Cortex of kidney (tissue), 1 donor: ENCODE measurements at places on chromosomes 2 and 18.

DNA sequence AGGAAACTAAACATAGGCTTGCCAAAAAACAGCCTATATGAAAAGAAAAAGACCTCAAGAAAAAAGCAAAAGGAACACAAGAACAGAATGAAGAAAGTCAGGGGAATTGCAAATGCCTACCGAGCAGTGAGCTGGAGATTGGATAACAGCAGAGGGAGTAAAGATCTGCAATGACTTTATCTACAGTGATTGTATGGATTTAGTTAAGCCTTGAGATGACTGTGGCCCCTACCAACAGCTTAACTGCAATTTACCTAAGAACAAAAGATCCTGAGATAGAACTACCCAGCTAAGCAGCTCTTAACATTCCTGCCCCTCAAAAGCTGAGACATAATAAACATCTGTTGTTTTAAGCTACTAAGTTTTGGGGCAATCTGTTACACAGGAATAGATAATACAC lies 20.5 kb downstream of the LNPK start:
- DNase-seq = no peak

DNA sequence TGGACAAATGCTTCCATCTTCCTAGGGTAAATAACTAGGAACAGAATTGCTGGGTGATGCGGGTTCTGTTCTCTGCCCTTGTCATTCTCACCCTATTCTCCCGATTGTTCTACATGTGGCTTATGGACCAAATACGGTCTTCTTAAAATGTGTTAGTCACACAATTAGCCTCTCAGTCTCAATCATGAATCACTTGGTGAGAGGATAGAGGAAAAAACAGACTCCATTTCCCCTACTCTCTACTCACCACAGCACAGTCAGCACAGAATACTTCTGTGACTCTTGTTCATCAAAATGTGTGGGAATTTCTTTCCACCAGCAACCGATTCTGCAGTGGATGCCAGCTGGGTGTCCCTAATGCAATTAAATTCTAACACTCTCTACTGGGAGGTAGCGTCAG lies 125.2 kb downstream of the SH3BP4 start:
- no peak for DNase-seq

GRCh38 chr2:42914314-42914713 lies 121.9 kb upstream of the HAAO start:
- no peak for DNase-seq

DNA sequence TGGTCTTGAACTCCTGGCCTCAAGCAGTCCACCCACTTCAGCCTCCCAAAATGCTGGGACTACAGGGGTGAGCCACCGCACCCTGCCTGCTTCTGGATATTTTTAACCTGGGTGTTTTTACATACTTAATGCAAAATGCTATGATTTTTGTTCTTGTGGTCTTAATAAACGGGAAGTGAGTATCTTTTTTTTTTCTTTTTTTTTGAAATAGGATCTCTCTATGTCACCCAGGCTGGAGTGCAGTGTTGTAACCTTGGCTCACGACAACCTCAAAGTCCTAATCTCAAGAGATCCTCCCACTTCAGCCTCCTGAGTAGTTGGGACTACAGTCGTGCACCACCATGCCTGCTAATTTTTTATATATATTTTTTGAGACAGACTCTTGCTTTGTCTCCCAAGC lies 19.2 kb upstream of the ASXL2 start:
- no peak for DNase-seq

GRCh38 chr18:51157215-51157614 lies 40.3 kb downstream of the MEX3C start:
- no peak for DNase-seq

GRCh38 chr2:209565896-209566582 lies 142.2 kb downstream of the MAP2 start:
- no peak for DNase-seq

DNA sequence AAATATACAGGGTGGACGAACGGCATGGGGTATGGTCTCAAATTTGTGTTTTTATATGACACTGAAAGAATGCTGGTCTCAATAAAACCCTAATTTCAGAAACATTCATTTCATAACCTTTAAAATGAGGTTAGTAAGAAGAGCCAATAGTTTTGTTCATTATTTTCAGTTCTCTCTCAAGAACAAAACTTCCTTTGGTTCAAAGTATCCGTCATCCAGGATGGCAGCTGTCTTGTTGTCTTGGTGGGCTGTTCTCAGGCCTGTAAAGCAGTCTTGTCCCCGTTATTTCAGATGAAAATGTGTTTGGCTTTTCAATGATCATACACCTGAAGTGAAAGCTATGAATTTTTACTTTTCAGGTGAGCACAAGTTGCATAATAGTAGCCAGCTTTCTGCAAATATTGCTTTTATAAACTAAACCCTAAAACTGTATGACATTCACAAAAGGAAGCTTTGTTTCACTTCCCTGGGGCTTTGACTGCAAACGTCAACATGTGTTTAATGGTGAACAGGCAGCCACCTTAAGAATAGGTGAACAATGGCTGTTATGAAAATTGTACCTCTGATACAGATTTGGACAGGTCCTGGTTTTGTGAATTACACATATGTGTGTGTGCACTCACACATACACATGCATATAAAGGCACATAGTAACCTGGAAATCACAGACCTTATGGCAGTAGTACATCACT lies 2.6 kb downstream of the IL18RAP start:
- no peak for DNase-seq

DNA sequence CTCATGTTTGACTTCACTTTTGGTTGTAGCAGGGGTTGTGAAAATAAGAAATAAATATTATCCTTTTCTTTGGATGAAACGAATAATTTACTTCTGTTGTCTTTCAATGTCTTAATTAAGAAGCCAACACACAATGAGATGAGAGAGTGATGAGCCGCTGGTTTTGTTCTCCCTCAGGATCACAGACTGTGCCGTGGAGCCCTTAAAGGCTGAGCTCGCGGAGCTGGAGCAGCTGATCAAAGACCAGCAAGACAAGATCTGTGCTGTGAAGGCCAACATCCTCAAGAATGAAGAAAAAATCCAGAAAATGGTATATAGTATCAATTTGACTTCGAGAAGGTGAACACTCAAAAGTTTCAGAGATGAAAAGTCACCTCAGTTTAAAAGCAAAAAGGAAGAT lies 28.1 kb upstream of the ASB1 start:
- DNase-seq = no peak

DNA sequence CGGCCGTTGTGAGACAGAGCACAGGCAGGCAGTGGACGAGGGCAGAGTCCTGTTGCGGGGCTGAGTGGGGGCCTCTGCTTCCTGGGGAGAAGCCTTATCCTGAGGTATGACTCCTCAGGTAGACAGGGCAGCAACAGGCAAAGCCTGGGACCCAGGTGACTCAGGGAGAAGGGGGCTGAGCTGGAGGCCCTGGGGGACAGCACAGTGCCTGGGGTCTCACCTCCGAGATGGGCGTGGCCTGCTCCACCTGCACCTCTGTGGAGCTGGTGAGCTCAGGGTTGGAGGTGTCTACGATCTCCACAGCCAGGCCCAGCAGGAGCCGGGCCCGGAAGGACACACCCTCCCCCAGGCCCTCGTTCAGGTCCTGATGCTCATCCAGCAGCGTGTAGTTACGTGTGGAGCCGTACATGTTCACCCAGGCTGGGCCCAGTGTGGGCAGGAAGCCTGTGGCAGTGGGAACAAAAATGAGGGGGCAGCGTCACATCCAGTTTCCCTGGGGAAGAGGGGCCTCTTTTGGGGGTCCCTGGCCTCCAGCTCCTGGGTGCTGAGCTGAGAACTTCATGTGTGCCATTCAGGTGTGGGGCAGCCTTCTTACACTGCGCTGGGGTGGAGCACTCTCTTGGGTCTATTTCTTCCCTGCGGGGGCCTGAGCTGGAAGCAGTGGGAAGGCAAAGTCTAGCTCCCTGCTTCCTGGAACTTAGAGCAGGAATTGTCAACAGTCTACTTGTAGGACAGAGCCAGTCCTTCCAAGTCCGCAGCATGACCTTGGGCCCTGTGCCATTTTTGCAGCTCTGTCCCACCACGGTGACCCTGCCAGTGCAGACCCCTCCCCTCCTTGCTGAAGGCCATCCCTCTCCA lies 2.9 kb upstream of the OTOF start:
- no peak for DNase-seq

DNA sequence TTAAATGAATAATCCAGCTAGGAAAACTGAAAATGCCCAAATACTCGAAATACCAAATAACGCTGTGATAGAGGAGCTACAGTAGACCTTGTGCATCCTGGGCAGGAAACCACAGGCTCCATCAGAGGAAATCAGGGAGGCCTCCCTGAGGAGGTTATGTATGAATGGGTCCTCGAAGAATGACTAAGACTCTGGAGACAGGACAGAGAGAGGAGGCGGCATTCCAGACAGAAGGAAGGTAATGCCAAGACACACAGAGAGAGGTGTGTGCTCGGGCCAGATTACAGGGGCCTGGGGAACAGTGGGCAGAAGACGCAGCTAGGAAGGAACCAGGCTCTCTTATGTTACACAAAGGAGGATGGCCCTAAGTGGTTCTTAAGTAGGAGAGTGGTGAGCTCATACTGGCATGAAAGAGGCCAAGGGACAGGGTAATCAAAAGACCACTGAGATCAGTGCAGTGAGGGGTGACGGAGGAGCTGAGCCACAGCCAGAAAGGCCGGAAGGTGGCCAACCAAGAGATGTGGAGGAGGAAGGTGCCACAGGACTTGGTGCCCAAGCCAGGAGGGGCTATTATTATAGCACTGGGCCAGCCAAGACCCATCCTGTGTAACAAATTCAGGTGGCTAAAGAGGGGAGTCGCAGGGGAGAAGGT lies 9.9 kb downstream of the ST3GAL5 start:
- no peak for DNase-seq

GRCh38 chr2:204370172-204370718 lies 175.0 kb upstream of the PARD3B start:
- no peak for DNase-seq

DNA sequence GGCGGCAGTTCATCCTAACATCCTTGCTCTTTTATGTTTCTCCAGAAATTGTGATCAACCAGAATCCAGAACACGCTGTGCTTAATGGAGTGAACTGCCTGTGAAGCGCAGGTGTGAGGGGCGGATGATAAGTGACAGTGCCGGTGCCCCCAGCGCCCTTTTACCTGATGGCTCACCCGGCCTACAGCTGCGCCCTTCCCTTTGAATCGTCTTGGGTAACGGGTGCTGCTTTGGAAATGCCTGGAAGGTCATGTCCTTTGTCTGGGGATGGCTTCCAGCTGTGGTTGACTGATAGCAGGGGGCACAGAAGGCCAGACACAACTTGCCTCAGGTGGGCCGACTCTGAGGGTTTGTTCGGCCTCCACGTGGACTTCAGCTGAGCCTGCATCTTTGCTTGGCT lies 119.4 kb downstream of the LPIN1 start:
- no peak for DNase-seq

DNA sequence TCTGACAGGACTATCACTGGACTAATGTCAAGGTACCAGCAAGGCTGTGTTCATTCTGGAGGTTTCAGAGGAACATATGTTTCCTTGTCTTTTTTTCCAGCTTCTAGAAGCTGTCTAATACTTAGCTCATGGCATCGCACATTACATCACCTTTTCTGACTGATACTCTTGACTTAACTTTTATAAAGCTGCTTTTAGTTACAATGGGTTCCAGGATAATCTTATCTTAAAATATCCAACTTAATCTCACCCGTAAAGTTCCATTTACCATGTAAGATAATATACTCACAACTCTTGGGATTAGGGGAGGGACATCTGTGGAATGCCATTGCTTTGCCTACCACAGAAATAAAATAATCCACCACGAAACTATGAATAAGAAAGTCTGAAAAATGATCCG lies 394.2 kb downstream of the CDH19 start:
- no peak for DNase-seq

DNA sequence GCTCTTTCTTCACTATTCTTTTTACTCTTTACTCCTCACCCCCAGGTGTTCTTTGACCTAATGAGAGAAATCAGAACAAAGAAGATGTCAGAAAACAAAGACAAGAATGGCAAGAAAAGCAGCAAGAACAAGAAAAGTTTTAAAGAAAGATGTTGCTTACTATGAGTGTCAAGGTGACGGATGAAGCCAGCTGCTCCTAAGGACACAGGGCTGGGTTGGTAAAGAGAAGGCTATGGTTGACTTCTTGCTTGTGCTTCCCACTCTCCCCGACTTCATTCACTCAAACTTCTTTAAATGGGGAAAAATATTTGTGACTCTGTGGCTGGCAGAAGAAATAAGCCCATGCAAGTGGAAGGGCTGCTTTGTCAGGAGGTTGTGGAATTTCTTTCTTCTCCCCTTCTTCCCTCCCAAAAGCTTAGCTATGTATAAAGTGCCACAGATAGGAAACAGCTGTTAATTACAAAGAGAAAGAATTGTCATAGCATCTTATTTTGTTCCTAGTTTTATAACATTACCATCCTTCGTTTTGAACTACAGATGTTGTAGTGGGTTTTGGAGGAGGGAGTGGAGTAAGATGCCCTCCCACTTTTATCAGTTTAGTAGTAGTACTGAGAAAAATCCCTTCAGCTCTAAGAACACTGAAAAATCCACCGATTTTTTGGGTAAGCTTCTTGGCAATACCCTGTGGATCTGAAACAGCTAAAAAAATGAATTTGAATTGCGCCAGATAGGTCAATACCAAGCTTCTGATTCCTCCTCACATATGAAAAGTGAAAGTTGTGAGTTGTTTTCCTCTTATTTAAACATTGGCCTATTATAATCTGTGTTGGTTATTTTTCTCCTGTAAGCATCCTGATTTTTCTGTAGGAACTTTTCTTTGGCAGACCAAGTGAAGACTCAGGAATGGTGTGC lies 40.7 kb downstream of the RALB start:
- DNase-seq = no peak

DNA sequence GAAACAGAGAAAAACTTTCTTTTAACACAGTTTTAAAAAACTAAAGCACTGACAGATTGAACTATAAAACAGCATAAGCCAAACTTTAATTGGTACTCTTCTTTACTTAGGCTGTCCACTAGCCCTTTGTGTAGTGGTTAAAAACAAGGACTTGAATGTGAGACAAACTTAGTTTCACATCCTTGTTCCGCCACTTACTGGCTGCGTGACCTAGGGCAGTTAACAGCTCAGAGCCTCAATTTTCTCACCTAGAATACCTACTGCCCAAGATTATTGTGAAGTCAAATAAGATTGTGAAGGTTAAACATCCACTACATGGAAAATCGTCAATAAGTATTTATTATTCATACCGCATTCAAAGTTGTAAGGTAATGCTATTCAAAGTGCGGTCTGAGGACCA lies 2.0 kb downstream of the WDR35 start:
- no peak for DNase-seq

DNA sequence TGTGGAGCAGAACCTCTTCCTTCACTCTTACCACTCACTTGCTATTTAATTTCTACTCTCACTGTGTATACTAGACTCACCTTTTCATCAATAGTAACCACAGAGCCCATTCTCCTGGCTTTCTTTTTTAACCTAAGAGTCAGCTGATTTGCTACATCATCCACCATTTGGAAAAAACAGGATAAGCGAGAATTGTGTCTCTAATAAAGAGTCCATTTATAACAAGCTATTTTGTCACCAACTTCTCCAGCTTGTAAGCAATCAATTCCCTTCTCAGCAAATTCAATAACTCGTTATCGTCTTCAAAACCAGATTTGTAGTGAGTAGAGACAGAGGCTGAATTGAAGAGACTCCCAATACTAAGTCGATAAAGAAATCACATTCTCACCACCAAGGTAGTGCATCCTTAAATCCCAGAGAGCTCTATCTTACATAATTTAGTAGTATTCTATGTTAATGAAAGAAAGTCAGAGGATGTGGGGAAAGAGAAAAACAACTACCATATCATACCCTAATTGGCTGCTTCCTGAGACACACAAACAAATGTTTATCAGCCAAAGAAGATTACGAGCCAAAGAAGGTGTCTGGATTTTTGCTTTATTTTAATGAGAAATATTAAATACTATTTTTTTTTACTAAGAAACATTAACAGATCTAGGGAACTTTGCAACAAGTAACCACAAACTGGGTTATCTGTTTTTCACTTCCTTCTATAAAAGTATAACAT lies 52.5 kb upstream of the SPTBN1 start:
- no peak for DNase-seq

GRCh38 chr2:219356834-219357233 lies 24.3 kb upstream of the RESP18 start:
- no peak for DNase-seq
